ENCODE measurements at places on chromosomes 13 and 19. TPM values are rescaled to one million over a fixed set of nuclear protein-coding genes. Genes with fewer than 3 reads are reported as not detected.

DNA sequence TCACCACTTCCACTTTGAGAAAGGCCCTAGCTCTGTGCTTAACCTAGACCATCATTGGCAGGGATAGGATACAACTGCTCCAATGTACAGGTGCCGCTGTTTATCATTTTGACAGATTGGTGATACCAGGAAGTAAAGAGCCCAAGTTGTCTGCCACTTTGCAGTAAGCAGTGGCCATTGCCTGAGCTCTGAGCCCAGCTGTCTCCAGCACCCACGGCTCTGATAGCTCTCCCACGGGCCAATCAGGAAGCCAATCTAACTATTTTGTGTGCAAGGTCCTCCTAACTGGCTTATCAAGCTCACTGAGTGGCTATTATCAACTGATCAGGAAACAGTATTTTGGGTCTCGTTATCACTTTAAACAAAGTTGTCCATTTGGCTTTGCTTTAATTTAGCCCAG lies 181.1 kb downstream of the DCT start:
- no peak for DNase-seq
- no peaks in the 10 kb centered on the region for H3K27me3 ChIP-seq
- no peaks in the 10 kb centered on the region for H3K36me3 ChIP-seq
- H3K4me1 ChIP-seq, result no peaks in the 10 kb centered on the region
- H3K4me3 ChIP-seq, result no peak overlapping the region

- H3K27me3 ChIP-seq, result no peaks in the 10 kb centered on the region
- no peak overlapping the region for H3K27ac ChIP-seq
- H3K4me3 ChIP-seq, result no peak overlapping the region
- DNase-seq, result no peak
- H3K36me3 ChIP-seq, result no peaks in the 10 kb centered on the region
Observed at GRCh38 chr19:14769201-14769600, 9.2 kb downstream of the ADGRE2 start.

GRCh38 chr19:49423985-49424303 lies 703 bp upstream of the PTH2 start:
- 0 out of 2 replicates have a peak, but pooled peaks cover 5% of the 10 kb centered on the region for H3K4me1 ChIP-seq
- no peak overlapping the region for H3K4me3 ChIP-seq
- no peaks in the 10 kb centered on the region for H3K36me3 ChIP-seq
- no peak overlapping the region for H3K27ac ChIP-seq

- H3K4me1 ChIP-seq, result peaks cover 6% of the 10 kb centered on the region
- H3K27me3 ChIP-seq, result no peaks in the 10 kb centered on the region
- no peak overlapping the region for H3K4me3 ChIP-seq
- H3K27ac ChIP-seq, result no peak overlapping the region
Observed at GRCh38 chr13:29886446-29886845, 36.0 kb upstream of the UBL3 start.

DNA sequence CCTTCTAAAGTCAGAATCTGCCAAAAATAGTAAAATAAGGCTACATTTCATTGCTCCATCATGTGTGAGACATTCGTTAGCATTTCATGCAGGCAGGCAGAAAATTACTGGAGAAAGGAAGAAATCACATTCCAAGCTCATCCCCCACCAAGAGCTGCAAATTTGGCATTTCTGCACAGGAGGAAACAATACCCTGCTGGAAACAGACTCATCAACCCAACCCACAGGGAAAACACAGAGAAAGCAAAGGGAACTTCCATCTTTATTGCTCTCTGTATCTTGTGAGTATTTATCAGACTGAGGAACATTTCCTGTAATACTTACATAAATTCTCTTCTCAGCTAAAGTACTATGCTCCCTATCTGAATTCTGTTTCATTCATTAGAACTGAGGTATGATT lies 95.7 kb downstream of the KCTD12 start:
- DNase-seq, result peak; percentile 24
- H3K27ac ChIP-seq, result no peak overlapping the region

The GPATCH1 gene
- total RNA-seq, result 3.8 TPM

Data from GM23248 (cell line).